ENCODE measurements at places on chromosomes 6 and 20.

DNA sequence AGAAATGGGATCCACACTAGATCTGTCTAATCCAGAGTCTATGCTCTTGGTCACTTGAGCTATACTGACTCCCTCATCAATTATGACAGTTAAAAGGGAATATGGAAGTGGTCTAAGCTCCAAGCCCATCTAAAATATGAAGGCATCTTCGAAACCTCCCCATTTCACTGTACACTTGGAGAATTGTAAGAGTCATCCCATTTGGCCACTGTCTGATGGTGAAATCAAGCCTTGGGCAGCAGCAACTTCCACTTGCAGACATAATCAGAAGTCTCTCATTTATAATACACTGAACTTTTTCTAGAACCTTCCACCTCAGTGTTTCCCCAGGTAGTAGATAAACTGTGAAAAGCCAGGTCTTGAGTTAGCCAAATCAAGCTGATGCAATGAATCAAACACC lies 26.3 kb upstream of the UBR2 start:
- no peak for DNase-seq

GRCh38 chr20:14384416-14385175 lies 47.2 kb upstream of the FLRT3 start:
- no peak for DNase-seq

GRCh38 chr6:87617405-87617804 lies 27.5 kb downstream of the ORC3 start:
- no peak for DNase-seq

DNA sequence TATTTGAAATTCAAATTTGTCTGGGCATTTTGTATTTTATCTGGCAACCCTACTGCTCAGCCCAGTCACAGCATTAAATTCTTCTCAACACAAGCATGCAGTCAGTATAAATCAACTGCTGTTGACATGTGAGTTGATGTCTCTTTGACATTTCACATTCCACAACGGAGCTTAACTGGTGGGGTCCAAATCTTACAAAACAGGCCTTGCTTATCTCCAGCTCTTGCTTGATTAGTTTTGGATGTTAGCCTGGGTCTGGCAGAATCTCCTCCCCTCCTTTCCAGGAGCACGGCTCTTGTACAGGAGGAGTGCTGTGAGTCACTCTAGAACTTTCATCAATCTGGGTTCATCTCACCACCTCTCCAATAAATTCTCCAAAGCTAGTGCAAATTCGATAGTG lies 80.8 kb upstream of the PHACTR1 start:
- DNase-seq = no peak

DNA sequence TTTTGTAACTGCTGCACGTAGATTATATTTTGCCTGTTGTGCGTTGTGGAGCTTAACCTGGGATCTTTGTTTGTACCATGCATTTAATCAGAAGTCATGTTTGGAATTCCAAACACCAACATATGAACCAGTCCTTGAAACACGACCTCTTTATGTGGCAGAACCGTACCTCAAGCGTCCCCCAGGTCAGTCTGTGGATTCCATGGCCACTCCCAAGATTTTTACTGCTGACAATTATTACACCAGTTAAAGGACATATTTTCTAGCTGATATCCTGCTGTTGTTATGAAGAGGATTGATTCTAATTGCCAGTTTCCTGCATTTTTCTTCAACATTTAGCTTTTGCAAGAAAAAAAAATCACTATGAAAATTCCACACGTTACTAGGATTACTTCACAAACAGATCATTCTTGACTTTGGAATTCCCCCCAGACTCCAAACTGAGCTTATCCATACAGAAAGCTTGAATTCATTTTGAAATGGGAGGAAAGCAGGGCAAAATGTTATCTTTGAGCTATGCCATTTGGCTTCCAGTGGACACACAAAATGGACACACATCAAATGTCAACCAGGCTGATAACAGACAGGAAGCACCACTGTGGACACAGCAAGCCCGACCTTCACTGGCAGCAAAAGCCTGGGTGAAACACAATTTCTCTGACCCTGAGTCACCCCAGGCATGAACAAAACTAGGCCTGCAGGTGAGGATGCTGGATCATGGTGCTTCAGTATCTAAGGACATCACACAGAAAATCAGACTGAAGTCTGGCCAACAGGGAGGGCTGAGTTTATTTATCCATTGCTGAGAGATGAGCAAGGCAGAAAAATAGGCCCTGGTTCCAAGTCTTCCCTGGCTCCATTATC lies 542.9 kb upstream of the JAG1 start:
- DNase-seq = no peak

- DNase-seq = no peak
Measured at GRCh38 chr6:53912661-53913060, 117.9 kb downstream of the LRRC1 start.

GRCh38 chr6:86789779-86790411 lies 147.4 kb upstream of the HTR1E start:
- no peak for DNase-seq

DNA sequence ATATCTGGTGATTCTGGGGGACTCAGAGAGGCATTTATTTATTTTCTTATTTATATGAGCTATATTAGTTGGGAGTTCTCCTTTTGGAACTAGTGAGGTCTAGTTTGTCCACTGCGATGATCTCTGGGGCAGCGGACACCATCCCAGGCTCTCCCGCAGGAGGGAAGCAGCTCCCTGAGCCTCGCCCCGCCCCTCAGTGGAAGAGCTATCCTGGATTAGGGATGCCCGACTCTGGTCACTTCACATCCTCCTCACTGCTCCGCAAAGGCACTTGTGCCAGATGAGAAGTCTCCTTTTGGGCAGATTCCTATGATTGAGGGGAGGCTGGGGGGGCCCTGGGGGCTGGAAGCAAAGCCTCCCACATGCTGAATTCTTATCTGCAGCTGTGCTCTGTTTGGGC lies 3.6 kb upstream of the MAS1 start:
- DNase-seq = no peak

DNA sequence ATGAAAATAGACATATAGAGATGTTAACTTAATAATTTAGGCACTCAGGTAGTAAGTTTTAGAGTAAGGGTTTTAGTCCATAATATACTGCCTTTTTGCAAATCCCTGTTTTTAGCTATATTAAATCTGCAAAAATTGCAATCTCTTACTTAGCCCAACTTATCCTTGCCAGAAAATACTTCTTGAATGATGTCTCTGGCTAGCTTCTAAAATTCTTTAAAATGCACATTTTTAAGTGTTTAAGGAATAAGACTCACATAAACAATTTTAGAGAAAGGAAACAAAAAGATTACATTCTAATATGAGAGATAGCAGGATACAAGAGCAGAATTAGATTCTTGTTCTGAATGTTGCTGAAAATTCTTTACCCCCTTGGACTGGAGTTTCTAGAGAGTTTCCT lies 25.8 kb upstream of the RFPL4B start:
- no peak for DNase-seq

DNA sequence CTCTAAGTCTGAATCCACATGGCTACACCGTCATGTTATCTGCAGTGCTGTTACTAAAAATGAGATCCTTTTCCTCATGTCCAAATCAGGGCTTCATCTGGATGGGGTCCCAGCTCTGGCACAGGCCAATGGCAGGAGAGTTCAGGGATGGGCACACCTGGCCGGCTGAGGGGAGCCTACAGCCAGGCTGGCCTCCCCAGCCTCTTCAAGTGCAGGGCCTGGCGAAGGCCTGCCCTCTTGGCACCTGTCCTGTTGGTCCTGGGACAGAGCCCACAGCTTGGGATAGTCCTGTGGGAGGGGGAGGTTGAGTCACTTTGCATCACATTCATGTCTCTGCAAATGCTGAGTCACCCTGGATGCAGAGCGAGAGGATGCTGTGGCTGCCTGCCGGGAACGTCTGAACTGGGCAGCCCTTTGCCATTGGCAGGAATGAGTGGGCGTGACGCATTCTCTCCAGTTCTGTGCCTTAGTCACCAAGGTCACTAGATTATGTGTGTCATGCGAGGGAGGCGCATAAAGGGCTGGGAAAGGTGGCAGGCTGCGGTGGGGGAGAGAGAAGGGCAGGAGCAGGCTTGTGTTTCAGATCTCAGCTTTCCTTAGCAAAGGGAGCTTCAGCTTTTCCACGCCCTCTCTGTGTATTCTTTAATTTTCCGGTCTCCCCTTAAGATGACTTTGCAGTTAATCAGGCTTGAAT lies 223.2 kb upstream of the ECI2 start:
- peak; percentile 97 for DNase-seq
